Ammon's horn (tissue), 1 donor: ENCODE measurements at places on chromosomes 4 and X.

DNA sequence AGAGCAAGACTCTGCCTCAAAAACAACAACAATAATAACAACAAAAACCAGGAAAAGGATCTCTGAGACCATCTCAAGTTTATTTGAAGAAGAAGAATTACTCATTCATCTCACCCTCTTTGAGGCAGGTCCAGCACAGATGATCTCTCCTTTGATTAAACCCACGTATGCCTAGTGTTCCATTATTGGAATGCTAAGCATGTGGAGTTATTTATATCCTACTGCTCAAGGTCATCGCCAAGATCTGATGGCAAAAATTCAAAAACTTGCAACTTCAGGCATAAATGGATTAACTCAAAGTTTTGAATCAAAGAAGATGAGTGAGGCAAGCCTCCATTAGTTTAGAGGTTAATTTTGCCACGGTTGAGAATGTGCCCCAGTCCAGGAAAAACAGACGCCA, 184.2 kb downstream of the DHRSX start:
- no peak for DNase-seq

- no peak for DNase-seq
Observed at GRCh38 chr4:183576701-183577404, 72.0 kb downstream of the ING2 start.

DNA sequence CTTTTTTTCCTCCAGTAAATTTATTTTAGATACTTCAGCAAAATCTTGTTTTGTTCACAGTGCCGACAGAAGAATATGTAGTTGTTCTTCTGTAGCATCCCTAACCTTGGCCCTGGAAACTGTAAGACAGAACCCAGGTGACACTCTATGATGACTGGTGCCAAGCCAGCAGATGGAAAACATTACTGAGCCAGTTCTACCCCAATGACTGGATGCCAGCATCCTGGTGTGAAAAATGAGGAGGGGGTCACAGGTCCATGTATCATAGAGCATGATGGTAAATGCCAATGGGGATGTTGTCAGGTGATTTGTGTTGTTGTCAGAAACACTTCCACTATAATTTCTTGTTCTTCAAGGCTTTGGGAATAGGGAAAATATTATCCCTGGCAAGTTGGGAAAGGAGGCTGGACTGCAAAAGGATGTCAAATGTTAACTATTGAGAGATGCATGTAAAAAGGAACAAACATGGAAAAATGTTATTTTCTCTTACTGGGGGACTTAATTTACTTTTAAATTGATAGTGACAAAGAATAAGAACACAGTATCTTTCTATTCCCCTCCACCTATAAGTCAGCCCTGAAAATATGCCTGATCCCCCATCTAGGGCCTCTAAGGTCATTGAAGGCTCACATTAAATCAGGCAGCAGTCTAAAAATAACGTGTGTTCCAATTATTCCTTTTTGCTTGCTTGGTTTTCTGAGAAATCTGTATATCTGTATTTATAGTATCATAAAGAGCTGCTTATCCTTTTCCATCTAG, 159.8 kb downstream of the RASL11B start:
- no peak for DNase-seq

GRCh38 chrX:51894697-51895336, 1.4 kb downstream of the MAGED1 start:
- DNase-seq, result peak; percentile 22

GRCh38 chr4:6343939-6344408, 74.3 kb downstream of the WFS1 start:
- DNase-seq, result no peak

- peak; percentile 68 for DNase-seq
Observed at GRCh38 chrX:75781611-75782010, 3.4 kb downstream of the MAGEE2 start.

DNA sequence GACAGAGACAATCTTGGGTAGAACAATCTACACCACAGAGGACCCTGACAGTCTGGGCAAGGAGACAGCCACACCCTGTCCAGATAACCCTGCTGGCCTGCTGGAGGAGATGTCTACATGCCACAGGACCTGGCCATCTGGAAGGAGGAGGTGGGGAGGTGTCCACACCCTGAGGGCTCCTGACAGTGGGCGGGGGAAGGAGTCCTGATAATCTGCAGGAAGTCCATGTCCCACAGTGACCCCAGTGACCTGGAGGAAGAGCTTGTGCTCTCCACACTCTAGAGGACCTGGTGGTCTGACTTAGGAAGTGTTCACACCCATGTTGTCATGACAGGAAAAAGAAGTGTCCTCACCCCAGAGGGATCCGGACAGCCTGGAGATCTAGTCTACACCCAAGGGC, 5.5 kb downstream of the SUV39H1 start:
- no peak for DNase-seq

DNA sequence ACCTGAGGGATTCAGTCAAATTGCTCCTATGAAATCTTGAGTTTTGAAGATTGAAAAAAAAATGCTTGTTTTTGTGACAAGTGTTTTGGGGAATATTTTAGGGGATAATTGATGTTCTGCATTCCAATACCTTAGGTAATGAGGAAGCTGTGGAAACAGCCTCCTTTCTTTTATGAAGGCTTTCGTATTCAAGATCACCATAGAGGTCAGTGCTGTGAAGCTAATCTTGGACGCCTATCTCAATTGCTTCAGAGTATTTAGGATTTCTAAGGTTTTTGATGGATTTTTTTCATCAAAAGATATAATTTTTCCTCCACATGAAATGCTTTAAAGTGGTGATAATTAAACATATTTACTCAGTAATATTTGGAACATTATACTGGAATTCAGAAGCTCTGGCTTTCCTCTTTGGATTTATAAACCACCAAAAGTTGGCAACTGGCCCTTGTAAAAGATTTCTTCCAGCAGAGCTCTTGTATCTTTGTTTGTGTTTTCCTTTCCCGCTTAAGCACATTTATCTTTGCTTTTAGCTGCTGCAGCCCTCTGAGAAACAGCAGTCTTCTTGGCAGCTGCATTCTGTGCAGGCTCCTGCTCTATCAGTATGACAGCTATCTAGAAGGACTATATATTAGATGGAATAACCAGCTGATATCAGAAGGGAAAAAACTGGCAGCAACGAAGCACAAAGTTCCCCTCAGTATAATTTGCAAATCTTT, 63.7 kb downstream of the HMGB2 start:
- DNase-seq, result peak; percentile 8

DNA sequence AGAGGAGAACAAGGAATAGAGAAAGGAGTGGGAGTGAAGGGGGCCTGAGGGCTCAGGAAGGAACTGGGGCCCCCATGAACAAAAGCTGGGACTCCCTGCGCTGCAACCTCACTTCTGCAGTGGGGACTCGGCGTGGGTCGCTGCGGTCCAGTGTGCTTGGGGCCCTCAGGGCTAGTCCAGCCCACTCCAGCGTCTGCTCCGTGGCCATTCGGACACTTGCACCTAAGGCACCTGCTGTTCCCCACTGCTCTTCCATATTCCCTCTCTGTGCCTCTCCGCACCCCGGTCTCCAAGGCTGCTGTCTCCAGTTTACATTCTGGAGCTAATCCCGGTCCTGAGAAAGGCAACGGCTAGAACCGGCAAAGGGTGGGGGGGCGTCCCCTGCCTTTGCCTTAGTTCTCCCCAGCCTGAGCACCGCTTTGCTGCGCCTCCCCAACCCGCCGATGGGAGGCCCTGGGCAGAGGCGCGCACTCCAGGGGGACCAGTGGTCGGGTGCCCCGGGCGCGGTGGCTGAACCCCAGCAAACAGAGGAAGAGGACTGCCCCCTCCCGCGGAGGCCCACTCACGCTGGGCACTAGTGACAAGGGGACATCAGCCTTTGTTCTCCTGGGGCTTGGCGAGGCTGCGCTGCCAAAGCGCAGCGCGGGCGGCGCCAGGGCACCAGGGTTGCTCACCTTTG, 327.7 kb upstream of the F9 start:
- DNase-seq, result no peak

GRCh38 chr4:90889171-90889570, 762.0 kb downstream of the CCSER1 start:
- DNase-seq, result no peak

GRCh38 chr4:13309751-13310150, 174.4 kb downstream of the RAB28 start:
- no peak for DNase-seq

DNA sequence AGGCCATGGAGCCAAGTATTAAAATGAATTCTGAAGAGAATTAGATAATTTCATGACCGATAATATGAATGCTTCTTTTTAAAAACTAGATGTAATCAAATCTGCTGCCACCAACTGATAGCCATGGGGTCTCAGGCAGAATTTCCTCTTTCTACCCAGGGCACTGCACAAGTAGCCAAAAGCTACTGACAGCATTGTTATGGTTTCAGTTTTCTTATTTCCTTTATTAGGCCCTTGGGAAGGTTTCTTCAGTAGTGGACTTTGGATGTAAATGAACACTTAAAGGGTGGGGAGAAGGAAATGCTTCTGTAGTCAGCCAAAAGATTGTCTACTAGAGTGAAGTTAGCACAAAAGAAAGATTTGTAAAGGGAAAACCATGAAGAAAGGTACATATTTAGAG, 686.0 kb downstream of the ADGRL3 start:
- no peak for DNase-seq

GRCh38 chr4:152307669-152308068, 228.2 kb downstream of the FBXW7 start:
- no peak for DNase-seq

DNA sequence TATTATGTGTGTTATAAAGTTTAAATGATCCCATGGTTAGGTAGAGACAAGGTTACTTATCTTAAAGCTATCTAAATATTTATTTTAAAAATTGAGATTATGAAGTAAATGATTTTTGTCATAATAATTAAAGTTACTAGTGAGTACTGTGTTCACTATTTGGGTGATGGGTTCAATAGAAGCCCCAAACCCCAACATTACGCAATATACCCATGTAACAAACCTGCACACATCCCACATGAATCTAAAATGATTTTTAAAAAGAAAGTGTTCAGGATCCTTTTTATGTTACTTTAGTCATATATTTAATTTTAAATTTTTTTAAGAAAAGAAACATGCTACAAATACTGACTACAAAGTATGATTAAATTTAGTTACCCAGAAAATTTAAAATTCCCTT, 193.9 kb downstream of the TLL1 start:
- no peak for DNase-seq

DNA sequence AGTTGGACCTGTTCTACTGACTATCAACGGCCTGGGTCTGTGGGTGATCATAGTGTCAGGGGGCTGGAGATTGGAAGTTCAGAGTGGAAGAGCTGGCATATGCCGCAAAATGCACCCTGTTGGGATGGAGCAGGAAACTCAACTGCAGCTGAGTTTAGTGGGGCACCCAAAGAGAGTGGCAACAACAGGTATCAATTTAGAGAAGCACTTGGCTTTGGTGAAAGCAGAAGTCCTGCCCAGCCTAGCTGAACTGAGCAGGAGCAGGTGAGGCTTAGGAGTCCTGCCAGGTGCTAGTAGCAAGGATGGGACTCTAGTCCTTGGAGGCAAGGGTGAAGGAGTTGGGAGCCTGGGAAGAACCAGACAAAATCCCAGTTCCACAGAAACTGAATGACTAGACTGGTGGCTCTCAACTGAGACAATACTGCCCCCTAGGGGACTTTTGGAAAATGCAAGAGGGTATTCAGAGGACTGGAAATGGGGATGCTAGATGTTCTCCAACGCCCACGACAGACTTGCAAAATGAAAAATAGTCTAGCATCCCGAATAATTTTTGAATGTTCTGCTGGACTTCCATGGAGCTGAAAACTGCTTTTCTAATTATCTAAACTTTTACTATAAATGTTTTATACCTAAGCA, 49.4 kb downstream of the RTL9 start:
- DNase-seq, result peak; percentile 40

- no peak for DNase-seq
Observed at GRCh38 chrX:153445106-153445855, 575 bp downstream of the TREX2 start.

GRCh38 chr4:24949970-24950369, 37.1 kb upstream of the CCDC149 start:
- DNase-seq, result no peak

DNA sequence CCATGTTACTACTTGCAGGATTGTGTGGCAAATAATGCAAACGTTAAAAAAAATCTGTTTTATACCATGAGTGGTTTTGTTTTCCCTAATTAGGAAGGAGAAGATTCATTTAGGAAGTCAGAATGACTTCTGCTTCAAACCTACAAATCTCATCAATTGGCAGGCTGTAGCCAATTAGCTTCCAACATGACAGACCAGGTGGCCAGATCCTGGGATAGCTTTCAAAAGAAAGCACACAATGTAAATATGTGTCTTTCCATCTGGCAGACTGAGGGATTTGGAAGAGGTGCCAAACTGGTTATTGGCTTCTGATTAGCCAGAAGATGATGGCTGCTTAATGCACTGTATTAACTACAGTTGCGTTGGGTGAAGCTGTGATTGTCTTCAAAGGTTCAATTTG, 432.8 kb downstream of the ANKRD50 start:
- DNase-seq, result peak; percentile 11

DNA sequence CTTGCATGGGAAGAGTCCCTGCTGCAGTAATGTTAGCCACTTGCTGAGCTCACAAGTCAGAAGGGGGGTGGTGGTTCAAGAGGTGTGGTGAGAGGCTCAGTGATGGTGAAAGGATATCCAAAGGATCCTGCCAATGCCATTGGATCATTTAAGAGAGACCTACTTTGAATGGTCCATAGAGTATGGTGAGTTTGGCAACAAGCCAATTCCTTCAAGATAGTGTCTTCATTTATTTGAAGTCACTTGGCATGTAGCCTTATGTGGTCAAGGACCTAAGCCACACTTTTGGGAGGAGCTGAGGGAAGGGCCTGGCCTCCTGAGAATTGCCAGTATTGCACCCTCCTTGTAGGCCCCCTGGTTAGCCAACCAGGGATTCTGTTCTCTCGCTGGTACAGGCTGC, 87.9 kb downstream of the TSPAN7 start:
- DNase-seq, result no peak

GRCh38 chr4:173990126-173990868, 293.2 kb downstream of the FBXO8 start:
- peak; percentile 25 for DNase-seq

- DNase-seq, result no peak
Observed at GRCh38 chrX:139332441-139332840, 198.1 kb upstream of the F9 start.

DNA sequence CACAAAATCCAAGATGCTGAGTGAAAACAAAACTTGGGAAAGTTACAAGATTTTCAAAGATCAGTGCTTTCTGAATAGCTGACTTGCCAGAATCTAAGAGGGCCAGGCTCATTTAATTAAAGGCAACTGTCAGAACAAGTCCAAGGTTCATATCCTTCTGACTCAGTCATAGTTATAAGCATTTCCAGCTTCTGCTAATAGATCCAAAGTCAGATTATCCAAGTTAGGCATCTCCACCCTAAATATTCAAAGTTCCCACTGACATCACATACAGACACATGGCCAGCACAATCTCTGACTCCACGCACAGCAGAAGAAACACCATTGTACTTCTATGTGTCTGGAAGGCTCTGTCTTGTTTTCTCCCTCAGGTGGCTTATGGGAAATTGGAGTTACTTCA, 41.8 kb downstream of the GASK1B start:
- no peak for DNase-seq

- no peak for DNase-seq
Observed at GRCh38 chr4:35824231-35824630, 420.1 kb downstream of the ARAP2 start.

DNA sequence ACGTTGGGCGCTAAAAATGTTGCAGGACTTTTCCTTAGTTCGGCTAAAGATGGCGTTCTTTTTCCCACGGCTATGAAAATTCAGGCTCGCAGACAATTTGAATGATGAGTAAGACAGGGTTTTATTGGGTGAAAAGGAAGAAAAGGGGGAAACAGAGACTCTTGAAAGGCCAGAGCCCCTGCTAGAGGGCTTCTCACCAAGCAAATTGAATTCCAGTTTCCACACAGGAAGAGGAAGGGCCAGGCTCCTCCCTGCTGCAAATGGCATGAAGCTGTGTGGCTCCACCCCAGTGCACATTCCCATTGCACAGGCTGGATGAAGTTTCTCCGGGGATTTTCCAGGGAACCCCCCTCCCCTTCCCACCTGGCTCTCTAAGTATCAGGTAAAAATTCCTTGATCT, 210.9 kb downstream of the KLHL4 start:
- no peak for DNase-seq
